ENCODE measurements at places on chromosomes 13 and 19. TPM values are rescaled to one million over a fixed set of nuclear protein-coding genes. Genes with fewer than 3 reads are reported as not detected.
A peak's percentile ranks its signal among the peaks of the same experiment; 100 is the strongest.

DNA sequence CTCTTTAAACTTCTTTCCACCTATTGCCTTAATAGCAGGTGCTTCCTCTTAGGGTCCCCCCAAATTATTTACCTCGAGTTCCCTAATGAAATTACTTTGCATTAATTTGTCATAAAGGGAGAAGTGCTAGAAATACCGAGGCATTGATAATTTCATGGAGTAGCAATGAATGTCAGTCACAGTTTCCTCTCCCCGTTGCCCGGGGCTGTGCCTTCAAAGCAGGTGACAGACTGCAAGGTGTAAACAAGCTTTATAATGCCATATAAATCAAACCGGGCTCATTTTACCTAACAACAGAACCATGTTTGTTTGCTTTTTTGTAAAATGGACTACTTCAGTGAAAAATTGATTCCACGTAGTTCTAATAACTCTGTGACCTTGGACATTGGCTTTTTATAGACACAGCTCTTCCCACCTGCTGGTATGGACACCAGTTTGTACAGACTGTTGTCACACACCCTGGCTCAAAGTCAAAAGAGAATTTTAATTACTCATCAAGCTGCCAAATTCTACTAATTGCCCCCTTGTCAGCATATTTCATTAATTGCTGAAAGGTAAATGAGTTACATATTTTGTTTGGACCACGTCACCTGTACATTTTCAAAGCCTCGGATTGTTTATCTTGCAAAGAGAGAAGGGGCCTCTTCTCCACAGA, 171.1 kb downstream of the STK24 start:
- peaks cover 61% of the 10 kb centered on the region for H3K36me3 ChIP-seq
- H3K27ac ChIP-seq, result peak overlapping the region; percentile 38
- H3K4me1 ChIP-seq, result peaks cover 38% of the 10 kb centered on the region
- peak; percentile 5 for DNase-seq
- H3K4me3 ChIP-seq, result no peak overlapping the region

- H3K27me3 ChIP-seq, result no peaks in the 10 kb centered on the region
- H3K36me3 ChIP-seq, result no peaks in the 10 kb centered on the region
- no peaks in the 10 kb centered on the region for H3K4me1 ChIP-seq
- no peak overlapping the region for H3K27ac ChIP-seq
- no peak for DNase-seq
Measured at GRCh38 chr13:35309706-35310105, 166.8 kb downstream of the MAB21L1 start.

DNA sequence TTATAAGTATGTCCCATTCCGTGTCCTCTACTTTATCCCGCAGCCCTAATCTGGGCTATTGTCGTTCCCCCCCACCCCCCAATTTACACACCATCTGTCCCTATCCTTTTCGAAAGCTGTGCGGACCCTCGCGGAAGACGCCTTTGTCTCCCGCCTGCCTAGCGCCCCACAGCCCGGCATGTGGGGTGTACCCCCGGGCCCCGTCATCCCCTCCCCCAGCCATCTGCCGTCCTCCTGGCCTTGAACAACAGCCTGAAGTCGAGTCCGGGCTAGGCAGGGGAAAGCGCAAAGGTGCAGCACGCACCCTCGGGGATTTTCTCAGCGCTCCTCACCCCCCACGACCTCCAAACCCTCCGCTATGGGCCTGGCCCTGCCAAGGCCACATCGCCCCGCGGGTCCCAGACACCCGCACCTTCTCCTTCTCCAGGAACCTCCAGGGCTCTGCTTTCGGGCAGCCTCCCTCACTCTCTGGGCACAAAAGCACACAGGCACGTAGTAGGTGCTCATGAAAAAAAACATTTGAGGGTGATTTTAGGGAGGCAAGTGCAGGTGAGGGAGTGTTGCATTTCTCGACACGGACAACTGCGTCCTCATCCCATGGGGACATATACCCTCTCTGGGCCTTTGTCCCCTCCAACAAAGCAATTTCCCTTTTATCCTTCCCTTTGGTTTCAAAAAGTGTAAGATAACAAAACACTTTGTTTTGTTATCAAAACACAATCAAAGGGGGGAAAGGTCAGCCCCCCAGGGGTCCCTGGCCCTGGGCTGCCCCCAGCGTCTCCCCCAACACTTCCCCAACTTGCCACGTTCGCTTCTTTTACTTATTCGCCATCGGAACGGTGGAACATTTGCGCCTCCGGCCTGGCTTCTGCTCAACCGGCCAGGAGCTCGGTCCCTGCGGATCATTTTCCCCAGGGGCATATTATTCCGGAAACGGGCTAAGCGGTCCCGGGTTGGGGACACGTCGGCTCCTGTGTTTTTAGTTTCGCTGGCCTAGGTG, 16.4 kb downstream of the CCDC124 start:
- H3K4me1 ChIP-seq, result peaks cover 61% of the 10 kb centered on the region
- no peak for DNase-seq
- no peak overlapping the region for H3K27ac ChIP-seq
- H3K36me3 ChIP-seq, result no peaks in the 10 kb centered on the region
- H3K4me3 ChIP-seq, result peak overlapping the region; percentile 52

- no peaks in the 10 kb centered on the region for H3K4me1 ChIP-seq
- no peaks in the 10 kb centered on the region for H3K36me3 ChIP-seq
- DNase-seq, result peak; percentile 18
Measured at GRCh38 chr13:23921451-23921888, 24.2 kb upstream of the C1QTNF9B start.

GRCh38 chr19:7262470-7262869, 31.7 kb downstream of the INSR start:
- no peak overlapping the region for H3K27ac ChIP-seq
- H3K27me3 ChIP-seq, result no peaks in the 10 kb centered on the region

DNA sequence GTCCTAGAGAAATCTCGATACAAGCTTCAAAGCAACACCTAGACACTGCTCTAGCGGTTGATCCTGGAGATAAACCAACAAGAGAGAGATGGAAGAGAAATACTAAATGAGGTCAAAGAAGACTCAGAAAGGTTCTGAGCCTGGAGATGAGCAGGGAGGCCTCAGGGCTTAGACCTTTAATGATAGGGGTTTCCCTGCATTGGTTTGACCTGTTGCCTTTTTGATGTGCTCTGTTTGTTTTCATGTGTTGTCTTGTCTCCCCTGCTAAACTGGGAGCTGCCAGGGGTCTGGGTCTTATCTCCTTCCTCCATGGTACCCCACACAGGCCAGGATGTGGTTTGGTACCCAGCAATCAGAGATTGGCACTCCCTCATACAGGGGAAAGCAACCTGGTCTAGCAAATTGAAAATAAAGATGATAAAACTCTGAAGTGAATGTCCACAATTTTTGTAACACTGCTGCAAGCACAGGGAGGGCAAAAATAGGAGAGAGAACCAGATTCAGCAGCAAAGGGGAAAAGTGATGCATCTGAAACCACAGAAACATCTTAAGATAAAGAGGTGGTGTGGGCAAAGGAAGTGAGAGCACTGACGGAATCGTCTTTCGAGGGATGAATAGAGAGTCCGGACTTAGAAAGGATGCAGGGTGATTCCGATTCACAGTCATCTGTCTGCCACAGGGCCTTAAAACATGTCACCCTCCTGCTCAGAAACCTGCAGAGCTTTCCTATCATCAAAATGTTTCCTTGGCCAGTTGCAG, 3.5 kb downstream of the FFAR2 start:
- H3K27ac ChIP-seq, result no peak overlapping the region
- peaks cover 53% of the 10 kb centered on the region for H3K4me1 ChIP-seq
- H3K36me3 ChIP-seq, result no peaks in the 10 kb centered on the region
- peaks cover 32% of the 10 kb centered on the region for H3K27me3 ChIP-seq
- H3K4me3 ChIP-seq, result no peak overlapping the region
- no peak for DNase-seq

Gene RCBTB2
- 3.0 TPM for total RNA-seq

Gene NKPD1
- not detected for total RNA-seq
